Erythroblast (primary cell): ENCODE measurements at places on chromosomes 3 and 15.

- no peak for DNase-seq
Measured at GRCh38 chr15:77578641-77579372, 53.9 kb downstream of the LINGO1 start.

- DNase-seq = no peak
Measured at GRCh38 chr15:68441045-68441743, 9.2 kb upstream of the ITGA11 start.

DNA sequence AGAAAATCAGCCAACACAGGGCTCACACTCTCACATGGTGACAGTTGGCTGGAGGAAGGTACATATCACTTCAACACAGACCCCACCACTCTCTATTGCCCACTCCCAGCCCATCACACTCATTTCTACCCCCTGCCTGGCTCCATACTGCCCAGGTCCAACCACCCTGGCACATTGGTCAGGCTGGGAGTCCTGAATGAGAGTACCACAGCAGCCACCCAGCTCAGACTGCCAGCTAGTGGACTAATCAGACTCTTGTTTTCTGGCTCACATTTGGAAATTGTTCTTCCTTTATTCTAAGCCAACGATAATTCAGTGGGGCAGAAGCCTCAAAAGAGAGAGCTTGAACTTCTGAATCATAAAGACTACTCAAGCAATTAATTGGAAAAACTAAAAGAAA lies 20.0 kb downstream of the MRPL46 start:
- no peak for DNase-seq

DNA sequence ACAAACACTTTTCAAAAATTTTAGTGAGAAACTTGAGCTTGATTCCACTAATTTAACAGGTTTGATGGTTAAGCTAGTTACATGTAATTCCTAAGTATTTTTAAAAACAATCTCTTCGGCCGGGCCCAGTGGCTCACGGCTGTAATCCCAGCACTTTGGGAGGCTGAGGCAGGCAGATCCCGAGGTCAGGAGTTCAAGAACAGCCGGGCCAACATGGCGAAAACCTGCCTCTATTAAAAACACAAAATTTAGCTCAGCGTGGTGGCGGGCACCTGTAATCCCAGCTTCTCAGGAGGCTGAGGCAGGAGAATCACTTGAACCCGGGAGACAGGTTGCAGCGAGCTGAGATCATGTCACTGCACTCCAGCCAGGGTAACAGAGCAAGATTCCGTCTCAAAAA lies 25.3 kb downstream of the TRA2B start:
- no peak for DNase-seq

DNA sequence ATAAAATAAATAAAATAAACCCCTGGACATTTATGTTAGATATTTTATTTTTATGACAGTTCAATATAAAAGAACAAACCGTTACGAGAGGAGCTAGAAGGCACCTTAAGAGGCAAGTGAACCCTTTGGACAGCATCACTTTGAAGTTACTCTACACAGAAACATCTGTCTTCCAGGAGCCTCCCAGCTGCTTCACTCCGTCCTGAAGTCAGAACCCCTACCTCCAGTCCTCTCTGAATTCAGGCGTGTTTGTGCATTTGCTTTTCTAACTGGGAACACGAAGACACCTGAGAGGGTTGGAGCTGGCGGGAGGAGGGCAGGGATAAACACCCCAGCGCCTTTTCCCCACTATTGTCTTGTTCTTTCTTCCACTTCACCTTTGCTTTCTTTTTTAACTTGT lies 46.2 kb downstream of the CMTM7 start:
- no peak for DNase-seq

DNA sequence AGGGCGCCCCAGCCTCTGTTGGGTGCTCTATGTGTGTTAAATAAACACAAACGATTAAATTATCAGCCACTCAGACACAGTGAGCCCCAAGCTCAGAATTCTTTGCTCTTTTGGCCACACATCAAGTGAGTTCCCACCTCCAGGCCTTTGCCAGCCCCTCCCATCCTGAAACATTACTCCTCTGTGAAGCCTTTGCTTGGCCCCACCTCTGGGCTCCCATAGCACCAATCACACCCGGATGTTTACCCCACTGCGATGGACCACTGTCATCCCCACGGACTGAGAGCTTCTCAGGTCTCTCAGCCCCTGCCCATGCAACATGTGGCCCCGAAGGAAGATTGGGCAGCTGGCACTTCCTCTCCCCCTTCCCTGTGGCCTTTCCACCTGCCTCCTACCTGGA lies 85.1 kb downstream of the NUP210 start:
- DNase-seq = no peak

DNA sequence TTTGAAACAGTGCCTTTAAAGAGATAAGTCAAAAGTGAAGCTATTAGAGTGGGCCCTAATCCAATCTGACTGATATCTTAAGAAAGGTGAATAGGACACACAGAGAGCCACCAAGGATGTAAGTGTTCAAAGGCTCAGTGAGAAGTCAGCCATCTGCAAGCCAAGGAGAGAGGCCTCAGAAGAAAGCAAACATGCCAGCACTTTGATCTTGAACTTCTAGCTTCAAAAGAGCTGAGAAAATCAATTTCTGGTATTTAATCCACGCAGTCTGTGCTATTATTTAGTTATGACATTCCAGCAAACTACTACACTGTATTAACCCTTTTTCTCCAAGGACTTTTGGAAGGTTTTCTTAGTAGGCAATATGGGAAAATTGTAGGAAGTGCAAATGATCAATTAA lies 95.7 kb downstream of the LRRC3B start:
- DNase-seq = no peak
